Urinary bladder (tissue), 4 donors: ENCODE measurements at places on chromosomes 12 and 14. TPM values are rescaled to one million over a fixed set of nuclear protein-coding genes. Genes with fewer than 3 reads are reported as not detected.

SLC5A8 gene
- 0.42 TPM for total RNA-seq

MAGOHB gene
- total RNA-seq = 49.6 TPM

MIP gene
- total RNA-seq = not detected

ACSM4 gene
- not detected for total RNA-seq

RHOF gene
- total RNA-seq = 11.7 TPM

LYZ gene
- 33.0 TPM for total RNA-seq

KRT83 gene
- not detected for total RNA-seq

KRT74 gene
- not detected for total RNA-seq

PTPN21 gene
- 22.4 TPM for total RNA-seq

FLVCR2 gene
- total RNA-seq = 4.9 TPM

LIN7A gene
- total RNA-seq = 31.2 TPM

OR4E2 gene
- not detected for total RNA-seq

TSPAN11 gene
- total RNA-seq = 18.3 TPM

KRT72 gene
- not detected for total RNA-seq

CACNA2D4 gene
- total RNA-seq = 1.1 TPM

VRTN gene
- total RNA-seq = not detected

TSPAN19 gene
- not detected for total RNA-seq
